Upper lobe of right lung (tissue), 1 donor: ENCODE measurements at places on chromosomes 1 and 21. TPM values are rescaled to one million over a fixed set of nuclear protein-coding genes. Genes with fewer than 3 reads are reported as not detected.
A peak's percentile ranks its signal among the peaks of the same experiment; 100 is the strongest.

- no peak for DNase-seq
- no peak overlapping the region for H3K4me3 ChIP-seq
- no peak overlapping the region for H3K27ac ChIP-seq
- no peaks in the 10 kb centered on the region for H3K27me3 ChIP-seq
Observed at GRCh38 chr1:207935166-207935583, 24.2 kb upstream of the CD34 start.

- H3K4me1 ChIP-seq: no peaks in the 10 kb centered on the region
- peak; percentile 58 for DNase-seq
- no peak overlapping the region for H3K4me3 ChIP-seq
- peaks cover 78% of the 10 kb centered on the region for H3K27me3 ChIP-seq
Observed at GRCh38 chr1:22350171-22350923, 101.3 kb upstream of the ZBTB40 start.

DNA sequence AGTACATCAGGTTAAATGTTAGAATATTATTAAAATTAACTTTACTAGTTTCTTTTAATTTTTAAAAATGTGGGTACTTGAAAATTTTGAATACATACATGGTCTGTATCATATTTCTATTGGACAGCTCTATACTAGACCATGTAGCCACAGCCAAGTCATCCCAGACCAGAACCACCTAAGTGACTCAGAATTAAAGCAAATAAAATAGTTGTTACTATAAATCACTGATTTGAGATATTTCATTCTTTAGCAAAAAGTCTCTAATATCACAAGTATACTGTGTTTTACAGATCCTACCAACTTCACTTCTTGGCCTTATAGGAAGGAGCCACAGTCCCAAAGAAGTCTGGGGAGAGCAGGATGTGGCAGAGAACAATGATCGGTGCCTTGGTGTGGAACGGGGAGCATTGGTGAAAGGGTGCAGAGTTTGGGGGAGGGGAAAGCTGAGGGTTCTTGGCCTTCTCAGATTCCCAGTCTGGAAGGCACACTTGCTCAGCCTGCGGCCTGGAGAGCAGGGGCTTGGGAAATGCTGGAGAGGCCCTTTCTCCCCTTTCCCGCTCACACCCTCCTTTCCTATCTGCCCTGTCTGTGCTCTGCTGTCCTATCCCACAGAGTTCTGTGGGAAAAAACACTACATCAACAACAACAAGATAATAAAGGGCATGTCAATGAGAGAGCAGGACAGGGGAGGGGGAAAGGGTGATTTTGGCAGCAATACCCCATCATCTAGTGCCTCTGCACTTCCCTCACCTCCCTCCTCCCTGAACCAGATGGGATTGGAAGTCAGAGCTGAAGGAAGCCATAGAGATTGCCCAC, 122.1 kb downstream of the NGF start:
- no peak overlapping the region for H3K27ac ChIP-seq
- no peaks in the 10 kb centered on the region for H3K27me3 ChIP-seq
- no peaks in the 10 kb centered on the region for H3K4me1 ChIP-seq
- H3K36me3 ChIP-seq: no peaks in the 10 kb centered on the region
- DNase-seq: no peak

- no peak overlapping the region for H3K4me3 ChIP-seq
- H3K27ac ChIP-seq: no peak overlapping the region
- no peaks in the 10 kb centered on the region for H3K4me1 ChIP-seq
Observed at GRCh38 chr1:48572646-48573258, 100.7 kb upstream of the SPATA6 start.

Gene AADACL3
- total RNA-seq: not detected

Gene TCHH
- 0.20 TPM for total RNA-seq

Gene SFN
- 83.8 TPM for total RNA-seq

Gene FAM20B
- 44.0 TPM for total RNA-seq
